Suprapubic skin (tissue), 4 donors: ENCODE measurements at places on chromosomes 7 and 10. TPM values are rescaled to one million over a fixed set of nuclear protein-coding genes. Genes with fewer than 3 reads are reported as not detected.

The SLC13A4 gene
- total RNA-seq, result 0.42 TPM

The PALD1 gene
- total RNA-seq, result 6.2 TPM

DNA sequence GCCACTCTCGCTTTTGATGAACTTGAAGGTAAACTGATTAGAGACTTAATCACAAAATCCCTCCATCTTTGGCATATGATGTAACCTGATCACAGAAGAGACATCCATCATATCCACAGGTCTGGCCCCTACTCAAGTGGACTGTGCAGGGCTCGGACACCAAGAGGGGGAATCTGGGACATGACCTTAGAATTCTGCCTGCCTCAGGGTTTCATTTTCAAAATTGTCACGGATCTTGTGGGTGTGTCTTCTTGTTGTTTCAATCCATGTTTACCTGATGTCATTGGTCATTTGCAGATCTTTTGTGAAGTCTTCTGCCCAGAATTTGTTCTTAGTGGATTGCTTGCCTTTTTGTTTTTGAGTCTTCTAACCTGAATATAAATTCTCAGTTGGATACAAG is 5.9 kb upstream of the ARMS2 start:
- DNase-seq, result no peak

The SLC26A3 gene
- total RNA-seq, result 2.3 TPM

The CFAP58 gene
- total RNA-seq, result 0.13 TPM

The SGCE gene
- total RNA-seq, result 20.0 TPM

The GBX1 gene
- not detected for total RNA-seq

DNA sequence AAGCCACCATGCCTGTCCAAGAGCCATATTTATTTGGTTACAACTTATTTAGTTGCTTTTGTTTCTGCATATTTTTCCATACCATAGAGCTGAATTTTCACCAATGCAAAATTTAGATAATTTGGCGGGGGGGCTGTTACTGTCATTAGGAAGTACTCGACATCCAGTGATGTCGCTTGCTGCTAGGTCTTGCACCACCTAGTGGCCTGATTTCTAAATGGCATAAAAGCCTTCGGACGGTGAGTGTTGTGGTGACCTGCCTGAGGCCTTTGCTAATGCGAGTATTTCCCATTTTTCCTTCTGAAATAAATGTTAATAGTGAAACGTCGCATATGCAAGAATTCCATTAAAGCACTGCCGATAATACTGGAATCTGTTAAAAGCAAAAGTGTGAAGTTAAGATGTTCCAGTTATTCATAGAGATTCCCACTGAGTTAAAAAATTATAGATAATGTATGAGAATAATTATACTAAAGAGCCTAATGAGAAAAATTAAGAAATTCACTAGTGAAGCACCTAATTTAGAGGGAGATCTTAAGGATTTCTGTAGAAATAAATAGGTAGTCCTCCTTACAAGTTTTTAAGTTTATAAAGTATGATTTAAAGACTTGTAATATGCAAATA is 86.1 kb upstream of the DNAJB6 start:
- DNase-seq, result no peak

DNA sequence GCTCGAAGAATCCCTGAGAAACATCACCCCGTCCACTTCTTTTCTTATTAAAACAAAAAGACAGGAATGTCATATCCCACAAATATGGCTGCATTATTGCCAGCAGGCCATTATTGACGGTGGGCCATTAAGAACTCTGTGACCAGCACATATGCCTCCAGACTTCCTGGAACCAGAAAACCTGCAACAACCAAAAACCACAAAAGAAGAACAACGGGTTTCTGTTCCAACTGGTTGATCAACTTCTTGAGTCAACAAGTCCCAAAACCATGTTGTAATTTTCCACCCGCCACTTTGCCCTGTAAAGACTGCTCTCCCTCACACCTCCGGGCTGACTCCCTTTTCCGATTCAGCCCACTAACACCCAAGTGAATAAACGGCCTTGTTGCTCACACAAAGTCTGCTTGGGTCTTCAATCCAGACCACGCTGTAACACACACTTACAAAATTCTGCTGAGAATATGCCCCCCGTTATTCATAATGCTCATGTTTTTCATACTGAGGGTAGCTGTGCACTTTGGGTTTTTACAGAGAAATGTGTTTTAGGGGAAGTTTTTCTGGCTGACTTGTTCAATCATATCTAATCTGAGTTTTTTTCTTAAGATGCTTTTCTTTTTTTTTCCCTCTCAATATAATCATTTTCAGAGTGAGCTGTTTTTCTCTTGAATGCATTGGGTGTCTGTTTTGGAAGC is 20.7 kb downstream of the ZNF107 start:
- DNase-seq, result no peak

DNA sequence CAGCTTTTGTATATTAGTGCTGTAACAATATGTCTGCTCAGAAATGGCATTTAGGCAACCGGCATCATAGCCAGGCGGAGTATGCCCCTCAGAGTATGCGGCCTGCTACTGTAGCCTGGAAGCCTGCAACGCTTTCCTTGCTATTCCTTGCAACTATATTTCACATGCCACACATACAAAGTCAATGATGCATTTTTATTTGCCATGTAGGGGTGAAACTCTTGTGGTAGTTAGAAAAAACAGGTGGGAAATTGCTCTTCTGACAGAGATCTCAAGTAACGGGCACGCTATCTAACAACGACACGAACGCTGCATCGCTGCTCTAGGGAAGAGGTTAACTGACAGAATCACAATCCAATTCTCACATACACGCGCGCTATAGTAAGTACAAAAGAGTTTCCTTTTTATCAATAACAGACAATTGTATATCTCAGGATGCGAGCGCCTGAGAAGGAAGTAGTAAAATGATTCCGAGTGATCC is 5.9 kb downstream of the EBF3 start:
- DNase-seq, result peak; percentile 47

DNA sequence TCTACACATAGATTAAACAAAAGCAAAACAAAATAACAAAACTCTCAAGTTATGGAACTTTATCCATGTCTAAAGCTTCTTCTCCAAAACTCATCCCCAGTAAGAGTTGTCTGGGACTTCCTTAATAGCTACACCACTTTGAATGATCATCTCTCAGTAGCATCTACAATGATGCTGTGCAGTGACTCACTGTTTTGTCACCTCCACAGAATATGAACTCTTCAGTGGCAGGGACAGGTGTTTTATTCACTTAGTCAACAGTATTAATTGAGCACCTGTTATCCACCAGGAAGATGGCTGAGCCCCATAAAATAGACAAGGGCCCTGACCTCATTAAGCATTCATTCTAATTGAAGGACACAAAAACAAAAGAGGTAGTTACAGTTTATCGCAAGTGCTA is 350.7 kb downstream of the ELMO1 start:
- no peak for DNase-seq

The MAP3K8 gene
- 56.3 TPM for total RNA-seq

- no peak for DNase-seq
These were observed 82.2 kb downstream of the MRPL32 start for GRCh38 chr7:43014406-43014805.

- DNase-seq, result no peak
These were observed 77.4 kb downstream of the RNLS start for GRCh38 chr10:88505680-88506215.

The TRIM50 gene
- total RNA-seq, result 0.30 TPM

The DOCK1 gene
- 136 TPM for total RNA-seq

GRCh38 chr7:27051451-27051850 is 44.3 kb downstream of the HOXA1 start:
- no peak for DNase-seq

- no peak for DNase-seq
These were observed 158.0 kb upstream of the ITGB1 start for GRCh38 chr10:33115738-33116719.

DNA sequence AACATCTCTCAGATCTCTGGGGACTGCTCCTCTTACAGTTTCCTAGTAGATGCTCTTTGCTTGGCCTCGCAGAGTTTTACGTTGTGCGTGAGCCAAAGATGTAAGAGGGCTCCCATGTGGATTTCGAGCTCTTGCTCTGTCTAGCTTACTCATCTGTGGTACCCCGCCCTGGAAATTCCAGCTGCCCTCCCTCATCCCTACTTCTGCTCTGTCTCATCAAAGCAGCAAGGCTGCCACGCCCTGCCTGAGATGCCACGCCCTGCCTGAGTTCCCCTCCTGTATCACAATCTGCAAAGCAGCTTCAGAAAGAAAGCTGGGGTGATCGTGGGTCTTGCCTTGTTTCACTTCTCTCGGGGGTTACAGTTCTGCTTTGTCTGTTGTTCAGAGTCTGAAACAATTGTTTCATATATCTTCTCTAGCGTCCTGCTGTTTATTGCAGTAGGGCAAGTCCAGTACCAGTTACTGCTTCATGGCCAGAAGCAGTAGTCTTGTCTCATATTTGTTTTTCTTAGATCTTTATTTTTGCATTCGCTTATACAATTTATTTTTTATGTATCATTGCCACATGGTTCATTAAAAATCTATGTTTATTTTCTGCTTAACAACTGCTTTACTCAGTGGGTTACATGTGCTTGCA is 36.1 kb upstream of the CCNY start:
- peak; percentile 80 for DNase-seq

DNA sequence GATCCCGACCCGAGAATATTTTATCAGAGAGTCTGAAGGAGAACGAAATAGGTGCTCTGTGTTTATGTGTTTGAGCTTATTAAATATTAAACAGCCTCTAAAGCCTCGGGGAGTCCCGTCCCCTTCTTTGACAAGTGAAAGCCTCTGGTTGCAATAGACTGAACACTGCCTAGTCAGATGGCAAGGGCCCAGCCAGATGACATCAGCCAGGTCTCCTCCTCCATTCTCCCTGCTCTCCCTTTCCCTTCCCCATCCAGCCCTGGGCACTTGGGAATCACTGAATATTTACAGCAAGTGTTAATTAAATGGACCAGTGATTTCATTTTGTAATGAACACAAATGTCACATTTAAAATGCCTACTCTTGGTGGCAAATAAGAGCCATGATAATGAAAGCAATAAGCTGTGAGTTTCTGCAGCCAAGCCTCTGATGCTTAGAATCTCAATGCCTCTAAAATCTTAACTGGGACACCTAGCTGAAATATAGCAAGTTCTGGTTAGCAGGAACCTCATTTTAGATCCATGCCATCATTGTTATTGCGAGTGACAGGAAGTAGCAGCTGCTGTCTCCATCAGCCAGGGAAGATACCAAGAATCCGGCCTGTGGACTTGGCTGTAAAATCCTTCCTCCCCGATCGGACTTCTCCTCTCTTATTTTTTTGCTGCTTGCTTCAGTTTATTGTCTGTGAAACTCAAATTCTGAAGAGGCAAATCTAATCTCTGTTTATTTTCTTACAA is 202.1 kb downstream of the PRPF18 start:
- no peak for DNase-seq

DNA sequence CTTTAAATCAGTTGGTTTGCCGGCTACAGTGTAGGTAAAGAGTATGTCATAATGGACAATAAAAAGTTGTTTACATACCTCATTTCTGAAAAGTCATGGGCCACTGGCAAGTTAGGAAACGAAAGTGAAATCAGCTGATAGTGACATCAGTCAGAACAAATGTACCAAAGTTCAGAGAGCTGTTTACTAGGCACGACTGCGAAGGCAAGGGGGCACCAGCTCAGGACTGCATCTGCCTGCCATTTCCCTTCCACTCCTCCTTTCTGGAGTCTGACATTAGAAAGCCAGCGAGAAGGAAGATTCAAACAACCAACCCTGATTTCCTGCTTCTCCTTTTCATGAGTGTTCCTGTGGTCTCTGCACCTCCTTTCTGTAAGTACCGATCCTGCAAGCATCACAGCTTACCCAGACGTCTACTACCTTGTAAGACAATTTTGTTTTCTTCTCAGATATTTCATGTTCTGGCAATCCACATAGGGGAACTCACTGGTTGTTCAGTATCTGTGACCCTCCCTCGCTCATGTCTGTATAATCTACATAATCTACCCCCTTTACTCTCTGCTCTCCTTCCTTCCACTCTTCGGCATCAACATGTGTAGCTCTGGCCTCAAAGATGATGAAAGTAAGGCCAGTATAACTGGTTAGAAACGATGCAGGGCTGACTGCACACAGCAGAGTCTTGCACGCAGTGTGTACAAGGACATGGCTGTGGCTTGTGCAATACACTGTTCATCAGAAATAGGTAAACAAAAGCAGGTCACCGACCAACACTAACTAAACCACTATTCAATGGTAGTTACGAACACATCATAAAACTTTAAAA is at the start of gene TMEM140:
TMEM140 (plus strand) TSS at position 174 of the 823 bp plus-strand sequence. CDS start 16,370 bp downstream, outside the sequence.
- DNase-seq, result no peak

The SPDYE9 gene
- not detected for total RNA-seq

DNA sequence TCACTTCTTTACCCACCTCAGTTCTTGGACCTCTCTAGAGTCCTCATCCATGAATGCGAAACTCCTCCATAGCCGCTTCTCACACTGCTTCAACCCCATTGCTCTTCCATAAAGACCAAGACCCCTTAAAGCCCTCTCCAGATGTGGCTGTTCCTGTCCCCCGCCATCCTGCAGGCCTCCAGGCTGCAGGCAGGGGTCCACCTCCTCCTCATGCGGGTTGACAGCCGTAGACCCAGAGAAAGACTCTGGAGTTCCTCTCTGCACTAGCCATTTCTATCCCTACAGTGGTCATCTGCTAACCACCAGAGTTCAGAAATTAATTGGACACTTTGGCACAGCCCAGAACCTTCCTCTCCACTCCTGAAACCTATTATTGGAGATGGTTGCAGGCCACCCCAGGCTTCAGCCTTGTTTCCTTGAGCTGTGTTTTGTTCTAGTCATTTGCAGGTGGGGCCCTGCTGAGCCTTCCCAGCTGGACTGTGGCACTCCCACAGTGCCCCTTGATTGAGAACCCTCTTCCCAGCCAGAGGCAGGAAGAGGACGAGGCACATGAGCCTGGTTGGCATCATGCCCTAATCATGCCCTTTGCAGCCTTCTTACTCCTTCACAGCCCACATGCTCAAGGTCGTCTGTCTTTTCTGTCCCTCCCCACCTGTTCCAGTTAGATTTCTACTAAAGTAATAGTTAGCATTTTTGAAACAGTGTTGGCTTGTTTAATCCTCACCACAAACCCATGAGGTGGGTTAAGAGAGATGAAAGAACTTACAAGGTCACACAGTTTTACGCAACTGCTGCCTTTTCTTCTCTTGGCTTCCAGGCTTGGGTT is 23.9 kb downstream of the CUL1 start:
- DNase-seq, result no peak

GRCh38 chr7:108307194-108307593 is 149.0 kb downstream of the NRCAM start:
- DNase-seq, result no peak

The LGI1 gene
- not detected for total RNA-seq

The TMEM270 gene
- not detected for total RNA-seq

The RBP4 gene
- total RNA-seq, result 32.7 TPM
